ENCODE measurements at places on chromosomes 6 and 20.

GRCh38 chr6:146363838-146364607 lies 179.6 kb upstream of the RAB32 start:
- no peak for DNase-seq

- no peak for DNase-seq
These were observed 3.0 kb downstream of the SLC18B1 start for GRCh38 chr6:132795461-132795860.

GRCh38 chr6:82084324-82084920 lies 163.1 kb downstream of the IBTK start:
- DNase-seq, result no peak

DNA sequence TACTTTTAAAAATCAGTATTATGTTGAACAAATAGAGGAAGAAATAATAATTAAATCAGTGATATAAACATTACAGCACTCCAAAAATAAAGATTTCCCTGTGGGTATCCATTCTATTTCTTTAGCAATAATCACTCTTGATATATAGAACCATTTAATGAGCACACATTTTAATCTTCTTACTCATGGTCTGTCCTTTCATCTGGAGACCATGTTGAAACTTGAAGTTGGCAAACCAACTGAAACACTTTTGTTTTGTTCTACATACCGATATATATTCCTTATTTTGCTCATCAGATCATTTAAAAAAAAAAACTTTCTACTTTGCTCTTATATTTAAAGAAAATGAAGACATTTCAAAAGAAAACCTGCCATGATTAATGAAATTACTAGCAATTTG lies 13.4 kb downstream of the C6orf58 start:
- no peak for DNase-seq

DNA sequence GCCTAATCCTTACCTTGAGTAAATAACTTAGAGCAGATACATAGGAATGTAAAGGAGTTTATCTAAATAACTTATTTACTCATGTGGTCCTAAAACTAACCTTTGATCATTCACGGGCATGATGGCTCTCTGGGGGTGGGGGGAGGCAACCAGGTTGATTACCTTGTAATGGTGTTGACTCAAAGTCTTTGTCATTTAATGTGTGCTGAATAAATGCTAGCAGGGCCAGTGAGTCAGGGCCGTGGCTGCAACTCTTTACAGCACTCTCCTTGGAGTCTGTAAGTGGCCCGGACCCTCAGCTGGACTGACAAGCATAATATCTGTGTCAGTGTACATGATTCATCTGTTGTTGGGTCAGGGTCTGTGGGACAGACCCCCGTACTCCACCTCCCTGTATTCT lies 203.0 kb downstream of the EPM2A start:
- DNase-seq, result no peak

- DNase-seq, result no peak
These were observed 37.9 kb upstream of the RNF24 start for GRCh38 chr20:4053071-4053919.

Measured in GF-D8 (cell line).